ENCODE measurements at places on chromosomes 12 and 14.

DNA sequence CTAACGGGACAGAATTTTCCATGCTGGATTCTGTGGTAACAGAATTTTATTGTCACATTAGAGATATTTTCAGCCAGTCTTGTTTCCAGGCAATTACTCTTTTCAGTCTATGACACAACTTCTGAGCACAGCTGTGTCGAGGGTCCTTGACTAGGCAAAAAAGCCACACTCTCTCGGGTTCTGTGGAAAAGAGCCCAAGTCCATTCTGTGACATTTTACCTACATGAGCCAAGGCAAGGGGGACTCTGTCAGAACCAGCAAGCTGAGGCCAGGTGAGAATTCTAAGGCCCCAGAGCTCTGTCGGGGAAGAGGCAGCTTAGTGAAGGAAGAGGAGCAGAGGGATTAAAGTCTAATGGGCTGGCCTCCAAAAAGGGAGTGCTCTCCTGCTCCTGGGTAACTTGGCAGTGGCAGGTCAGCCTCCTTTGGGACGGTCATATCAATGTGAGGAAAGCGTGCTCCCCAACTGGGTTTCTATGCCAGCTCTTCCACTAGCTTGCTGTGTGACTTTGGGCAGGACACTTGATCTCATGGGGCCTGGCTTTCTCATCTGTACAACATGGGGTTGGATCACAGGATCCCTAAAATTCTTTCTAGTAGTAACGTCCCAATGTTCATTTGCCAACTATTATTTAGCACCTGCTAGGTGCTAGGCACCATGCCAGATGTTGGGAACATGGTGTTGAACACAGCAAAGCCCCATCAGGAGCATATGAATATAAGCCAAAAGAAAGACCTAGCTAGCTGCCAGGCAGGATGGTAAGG, 16.0 kb upstream of the RIC8B start:
- DNase-seq = no peak

- DNase-seq = no peak
Observed at GRCh38 chr14:102629011-102629444, 36.6 kb downstream of the RCOR1 start.

- no peak for DNase-seq
Observed at GRCh38 chr12:109729371-109729781, 15.8 kb downstream of the FAM222A start.

- no peak for DNase-seq
Observed at GRCh38 chr14:30260833-30261607, 297.9 kb upstream of the G2E3 start.

DNA sequence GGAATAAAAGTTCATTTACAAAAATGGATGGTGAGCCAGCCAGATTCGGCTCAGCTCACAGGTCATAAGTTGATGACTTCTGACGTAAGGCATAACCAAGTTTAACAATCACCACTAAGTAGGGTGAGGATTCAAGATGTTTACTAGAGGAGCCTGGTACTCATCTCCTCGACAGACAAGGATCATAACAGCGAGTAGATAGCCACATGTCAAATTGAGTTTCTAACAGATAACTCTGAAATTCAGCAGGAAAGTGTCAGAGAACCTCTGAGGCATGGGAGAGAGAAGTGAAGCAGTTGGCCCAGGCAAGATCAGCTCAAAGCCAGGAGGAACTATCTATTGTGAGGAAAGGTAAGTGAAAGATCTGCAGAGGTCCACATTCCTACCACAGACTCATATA, 208.7 kb downstream of the NELL2 start:
- DNase-seq = no peak

- DNase-seq = peak; percentile 94
Observed at GRCh38 chr12:57893431-57894353, 47.2 kb upstream of the CTDSP2 start.

DNA sequence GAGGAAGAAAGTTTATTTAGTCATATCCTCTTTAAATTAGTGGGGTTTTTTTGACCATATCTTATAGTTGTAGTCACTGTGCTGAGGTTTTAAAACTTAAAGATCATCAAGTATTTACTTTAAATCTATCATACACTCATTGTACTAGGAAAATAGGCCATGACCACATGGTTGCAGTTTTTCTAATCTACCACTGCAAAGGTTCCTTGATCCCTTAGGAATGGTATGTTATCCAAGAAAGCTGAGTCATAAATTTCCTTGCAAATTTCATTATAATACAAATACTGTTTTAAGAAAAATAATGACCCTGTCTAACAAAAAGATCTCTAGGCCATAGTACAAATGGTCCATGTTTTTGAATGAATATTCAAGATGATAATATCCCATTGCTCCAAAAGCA, 74.7 kb downstream of the DBX2 start:
- DNase-seq = peak; percentile 3

- no peak for DNase-seq
Observed at GRCh38 chr14:77917491-77918201, 117.7 kb downstream of the ADCK1 start.

- DNase-seq = peak; percentile 24
Observed at GRCh38 chr14:91866061-91866460, 1.3 kb downstream of the TC2N start.

DNA sequence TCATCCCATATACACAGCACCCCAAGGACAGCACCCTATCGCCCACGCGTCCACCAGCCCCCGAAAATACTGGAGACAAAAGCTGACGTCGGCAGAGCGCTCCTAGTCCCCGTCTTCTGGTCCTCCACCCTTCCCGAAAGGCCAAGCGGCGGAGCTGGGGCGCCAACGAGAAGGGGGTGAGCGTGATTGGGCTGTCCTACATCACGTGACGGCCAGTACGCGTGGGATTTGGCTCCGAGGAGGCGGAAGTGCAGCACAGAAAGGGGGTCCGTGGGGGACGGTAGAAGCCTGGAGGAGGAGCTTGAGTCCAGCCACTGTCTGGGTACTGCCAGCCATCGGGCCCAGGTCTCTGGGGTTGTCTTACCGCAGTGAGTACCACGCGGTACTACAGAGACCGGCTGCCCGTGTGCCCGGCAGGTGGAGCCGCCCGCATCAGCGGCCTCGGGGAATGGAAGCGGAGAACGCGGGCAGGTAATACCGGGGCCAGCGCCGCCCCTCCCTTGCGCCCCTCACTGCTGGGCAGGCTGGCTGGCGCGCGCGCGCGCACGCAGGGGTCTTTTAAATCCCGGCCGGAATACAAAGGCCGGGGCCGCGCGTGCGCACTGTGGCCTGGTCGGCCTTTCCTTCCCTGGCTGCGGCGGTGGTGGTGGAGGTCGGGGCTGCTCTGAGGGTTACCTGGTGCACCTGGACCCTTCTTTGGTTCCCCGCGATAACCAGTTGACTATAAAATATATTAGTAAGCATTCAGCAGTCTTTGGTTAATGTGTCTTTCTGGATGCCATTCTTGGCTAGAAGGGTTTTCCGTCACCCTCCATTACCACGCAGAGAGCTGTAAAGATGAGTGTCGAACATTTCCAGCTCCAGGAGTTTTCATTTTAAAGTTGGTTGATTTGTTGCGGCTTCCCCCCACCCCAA, at the start of gene TDG:
TSS of gene TDG (plus strand) at position 283 of the 915 bp plus-strand sequence. CDS start at position 449, 166 bp downstream.
- DNase-seq = peak; percentile 100

GRCh38 chr12:49476091-49476490, 62.7 kb upstream of the KCNH3 start:
- DNase-seq = no peak

DNA sequence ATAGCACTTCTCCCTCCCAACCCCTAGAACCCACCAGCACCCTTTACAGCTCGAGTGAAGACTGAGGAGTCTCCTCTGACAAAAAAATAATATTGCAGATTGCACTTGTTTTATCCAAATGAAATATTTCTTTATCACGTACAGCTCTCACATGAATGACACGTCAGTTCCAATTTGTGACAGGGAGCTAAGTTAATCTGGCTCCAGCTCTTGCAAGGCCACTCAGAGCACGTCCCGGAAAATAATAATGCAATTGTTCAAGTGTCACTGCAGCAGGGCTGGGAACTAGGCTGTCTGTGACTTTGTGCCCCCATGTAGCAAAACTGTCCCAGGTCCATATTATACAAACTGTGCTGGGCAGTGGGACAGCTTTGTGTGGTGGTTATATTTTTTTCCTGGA, 539.6 kb downstream of the VRK1 start:
- no peak for DNase-seq

DNA sequence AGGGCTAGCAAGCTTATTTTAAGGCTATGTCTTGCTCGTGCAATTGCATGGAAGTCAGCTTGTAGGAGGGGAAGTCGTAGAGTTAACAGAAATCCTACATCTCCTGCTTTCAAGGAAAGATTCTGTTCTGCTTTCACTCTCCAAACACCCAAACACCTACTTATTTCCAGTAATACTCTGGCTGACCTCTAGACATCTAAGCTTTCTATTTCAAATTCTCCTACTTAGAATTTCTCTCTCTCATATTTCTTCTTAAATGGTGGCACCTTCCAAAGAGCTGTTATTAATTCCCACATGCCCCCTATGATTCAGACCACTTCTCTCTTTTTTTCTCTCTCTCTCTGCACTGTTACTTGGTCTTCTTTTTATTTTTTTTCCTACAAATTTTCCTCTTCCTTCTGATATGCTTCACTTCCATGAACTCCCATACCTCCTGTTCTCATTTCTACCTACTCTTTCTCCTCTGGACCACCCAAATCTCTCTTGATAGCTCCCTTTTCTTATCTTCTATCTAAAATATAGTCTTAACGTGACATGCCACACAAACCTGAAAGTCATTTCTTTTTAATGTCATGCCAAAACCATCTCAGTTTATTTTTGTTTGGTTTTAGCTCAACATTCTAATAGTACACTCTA, 90.8 kb downstream of the RPS6KA5 start:
- DNase-seq = no peak

DNA sequence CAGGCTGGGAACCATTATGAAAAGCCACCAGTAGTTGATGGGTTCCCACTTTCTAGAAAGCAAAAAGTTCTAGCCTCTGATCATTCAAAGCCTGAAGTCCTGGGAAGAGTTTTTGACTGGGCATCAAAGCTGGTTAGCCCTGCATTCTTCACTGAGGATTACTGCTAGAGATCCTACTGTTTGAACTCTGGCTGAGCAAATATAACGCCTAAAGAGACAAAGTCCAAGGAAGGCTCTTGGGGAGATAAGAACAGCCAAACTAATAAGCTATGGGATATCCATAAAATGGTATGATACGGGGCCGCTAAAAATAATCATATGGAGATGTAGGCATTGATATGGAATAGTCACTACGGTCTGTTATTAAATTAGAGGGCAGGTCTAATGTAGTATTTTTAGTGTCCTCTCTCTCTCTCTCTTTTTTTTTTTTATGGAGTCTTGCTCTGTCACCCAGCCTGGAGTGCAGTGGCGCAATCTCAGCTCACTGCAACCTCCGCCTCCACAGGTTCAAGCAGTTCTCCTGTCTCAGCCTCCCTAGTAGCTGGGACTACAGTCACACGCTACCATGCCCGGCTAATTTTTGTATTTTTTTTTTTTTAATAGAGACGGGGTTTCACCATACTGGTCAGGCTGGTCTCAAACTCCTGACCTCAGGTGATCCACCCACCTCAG, 35.5 kb downstream of the PLXNC1 start:
- no peak for DNase-seq

DNA sequence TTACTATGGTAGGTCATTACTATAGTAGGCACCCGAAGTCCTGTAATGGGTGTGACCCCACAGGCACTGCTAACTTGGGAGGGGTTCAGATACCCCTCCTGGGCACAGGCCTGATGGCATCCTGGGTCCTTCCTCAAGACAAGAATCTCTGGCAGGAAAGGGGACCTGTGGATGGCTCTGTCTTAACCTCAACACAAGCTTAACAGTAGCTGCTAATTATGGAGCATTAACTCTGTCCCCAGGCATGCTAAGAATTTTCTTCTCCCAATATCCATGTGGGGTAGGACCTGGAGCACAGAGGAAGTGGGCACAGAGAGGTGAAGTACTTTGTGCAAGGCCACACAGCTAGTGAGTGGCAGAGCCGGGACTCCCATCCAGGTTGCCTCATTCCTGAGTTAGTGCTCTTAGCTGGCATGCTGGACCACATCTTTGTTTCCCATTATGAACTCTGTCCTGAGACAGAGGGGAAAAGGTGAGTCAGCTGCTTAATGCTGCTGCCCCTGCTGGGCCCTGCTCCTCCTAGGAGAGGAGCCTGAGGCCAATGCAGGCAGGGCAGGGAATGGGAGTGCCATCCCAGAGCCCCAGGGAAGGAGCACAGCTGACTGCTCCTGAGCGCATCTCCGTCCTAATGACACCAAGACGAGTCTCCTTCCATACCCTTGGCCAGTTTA, 32.1 kb downstream of the GALNT16 start:
- peak; percentile 20 for DNase-seq

DNA sequence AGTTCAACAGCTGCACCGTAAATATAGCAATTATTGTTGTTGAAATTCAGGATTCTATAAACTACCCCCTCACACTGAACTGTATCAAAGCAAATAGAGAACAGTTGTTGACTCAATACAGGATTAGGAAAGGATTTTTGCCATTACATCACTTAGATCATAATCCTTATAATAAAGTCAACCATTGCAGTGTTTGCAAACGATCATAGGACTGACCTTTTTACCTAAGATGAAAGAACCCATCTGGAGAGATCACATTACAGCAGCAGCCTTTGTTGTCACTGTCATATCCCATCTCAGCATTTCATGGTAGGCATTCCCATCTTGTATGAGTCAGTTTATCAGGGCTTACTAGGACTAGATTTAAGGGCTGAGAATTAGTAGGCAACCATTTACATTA, 96.1 kb downstream of the IPO8 start:
- no peak for DNase-seq

GRCh38 chr14:85523624-85524023, 6.3 kb upstream of the FLRT2 start:
- DNase-seq = no peak

Data from fibroblast of skin of scalp (primary cell).